Left lung (tissue), 14 donors: ENCODE measurements at places on chromosomes 2 and 18. TPM values are rescaled to one million over a fixed set of nuclear protein-coding genes. Genes with fewer than 3 reads are reported as not detected.

- DNase-seq: no peak
These were observed 151.8 kb downstream of the MBP start for GRCh38 chr18:76980663-76981395.

DNA sequence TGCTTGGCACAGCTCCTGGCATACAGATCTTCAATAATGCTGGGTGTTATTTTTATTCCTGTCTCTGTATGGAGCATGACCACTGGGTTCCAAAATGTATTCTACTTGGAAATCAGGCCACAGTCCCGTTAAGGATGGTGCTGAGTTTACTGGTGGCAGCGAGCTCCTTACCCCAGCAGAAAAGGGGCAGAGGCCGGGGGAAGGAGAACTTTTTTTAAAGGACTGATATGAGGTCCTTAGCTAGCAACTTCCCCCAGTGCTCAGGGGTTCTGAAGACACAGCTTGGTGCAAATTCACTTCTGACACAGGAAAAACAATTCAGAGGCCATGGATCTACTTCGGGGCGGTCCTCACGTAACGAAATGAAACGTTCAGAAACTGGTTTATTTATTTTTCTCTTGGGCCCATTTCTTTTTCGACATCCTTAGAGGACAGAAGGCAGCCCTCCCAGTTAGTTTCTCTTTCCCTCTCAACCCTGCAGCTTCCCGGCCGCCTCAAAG, 872 bp downstream of the RDH14 start:
- DNase-seq: no peak

- no peak for DNase-seq
These were observed 481.9 kb upstream of the SPRED2 start for GRCh38 chr2:65914244-65914786.

- DNase-seq: no peak
These were observed 14.8 kb downstream of the TIMM21 start for GRCh38 chr18:74163019-74163660.

DNA sequence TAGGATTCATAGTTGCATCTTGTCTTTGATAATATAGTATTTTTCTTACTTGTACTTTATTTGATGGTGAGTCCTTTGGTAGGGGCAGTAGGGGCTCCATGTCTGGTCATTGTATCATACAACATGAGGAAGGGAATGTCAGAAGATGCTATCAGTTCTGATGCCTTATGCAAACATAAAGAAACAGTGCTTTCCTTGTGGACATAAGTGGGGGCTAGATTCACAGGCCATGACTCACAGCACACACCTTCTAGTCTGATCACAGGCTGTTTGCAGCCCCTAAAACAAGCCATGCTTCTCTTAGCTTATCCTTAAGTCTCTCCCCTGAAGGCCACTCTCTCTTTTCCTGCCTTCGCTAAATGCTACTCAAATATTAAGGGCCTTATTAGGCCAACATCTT, 10.7 kb upstream of the SLC14A1 start:
- no peak for DNase-seq

DNA sequence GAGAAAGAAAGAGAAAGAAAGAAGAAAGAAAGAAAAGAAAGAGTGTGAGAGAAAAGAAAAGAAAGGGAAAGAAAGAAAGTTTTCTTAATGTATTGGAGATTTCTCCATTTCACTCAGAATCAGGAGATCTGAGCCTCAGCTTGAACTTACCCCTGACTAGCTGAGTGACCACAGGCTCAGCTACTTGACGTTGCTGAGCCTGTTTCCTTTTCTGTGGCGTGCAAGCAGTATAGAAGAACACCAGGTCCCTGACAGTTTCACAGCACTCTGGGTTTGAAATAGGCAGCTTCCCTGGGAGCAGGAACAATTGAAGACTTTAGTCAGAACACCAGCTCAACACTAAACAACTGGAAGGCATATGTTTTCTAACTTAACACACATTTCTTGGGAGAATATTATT, 44.7 kb downstream of the MARCO start:
- DNase-seq: no peak

DNA sequence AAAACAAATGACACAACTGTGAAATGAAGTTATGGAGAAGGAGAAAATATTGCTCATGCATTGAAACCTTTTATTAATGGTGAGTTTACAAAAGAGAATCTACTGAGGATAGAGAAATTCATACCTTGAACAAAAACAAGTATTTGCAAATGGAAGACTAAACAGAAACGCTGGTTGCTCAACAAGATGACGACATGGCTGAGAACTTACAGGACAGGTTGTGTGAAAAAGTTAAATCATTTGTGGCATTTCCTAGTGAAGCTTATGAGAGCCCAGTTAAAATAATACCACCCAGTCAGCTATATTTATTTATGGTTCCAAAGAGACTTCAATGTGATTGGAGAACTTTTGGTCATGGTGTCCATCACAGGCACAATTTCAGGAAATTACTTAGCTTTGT, 148.6 kb upstream of the PKDCC start:
- DNase-seq: no peak

DNA sequence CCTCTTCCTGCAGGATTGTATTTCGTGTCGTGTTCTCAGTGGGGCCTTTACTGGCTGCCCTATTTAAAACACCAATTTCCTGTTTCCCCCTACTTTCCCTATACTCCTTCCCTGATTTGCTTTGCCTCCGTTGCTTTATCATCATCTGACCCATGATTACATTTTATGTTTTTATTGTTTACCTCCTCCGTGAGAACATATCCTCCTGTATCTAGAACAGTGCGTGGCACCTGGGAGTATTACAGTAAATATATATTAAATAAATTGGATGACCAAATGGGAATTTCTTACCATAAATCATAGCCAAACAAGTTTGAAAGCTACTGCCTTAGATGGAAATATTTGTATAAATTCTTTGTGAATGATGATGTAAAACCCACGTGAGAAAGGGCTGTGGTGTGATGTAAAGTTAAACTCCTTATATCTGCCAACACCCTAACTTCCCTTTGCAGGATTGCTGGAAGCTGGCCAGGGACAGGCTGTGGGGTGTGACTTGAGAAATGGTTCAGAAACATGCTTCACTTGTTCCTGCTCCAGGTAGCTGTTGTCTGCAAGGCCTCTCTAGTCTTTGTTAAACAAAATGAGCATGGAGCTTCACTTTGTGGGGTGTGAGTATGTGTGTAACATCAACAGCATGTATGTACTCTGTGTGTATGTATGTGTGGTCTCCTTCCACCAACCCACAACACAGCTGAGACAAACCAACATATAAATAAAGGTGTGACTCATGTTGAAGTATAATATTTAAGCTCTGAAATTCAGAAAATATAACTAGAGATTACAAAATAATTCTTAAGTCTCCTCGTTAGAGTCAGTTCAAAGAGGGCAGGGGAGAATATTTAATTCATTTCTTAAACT, 40.3 kb downstream of the LHCGR start:
- peak; percentile 54 for DNase-seq

DNA sequence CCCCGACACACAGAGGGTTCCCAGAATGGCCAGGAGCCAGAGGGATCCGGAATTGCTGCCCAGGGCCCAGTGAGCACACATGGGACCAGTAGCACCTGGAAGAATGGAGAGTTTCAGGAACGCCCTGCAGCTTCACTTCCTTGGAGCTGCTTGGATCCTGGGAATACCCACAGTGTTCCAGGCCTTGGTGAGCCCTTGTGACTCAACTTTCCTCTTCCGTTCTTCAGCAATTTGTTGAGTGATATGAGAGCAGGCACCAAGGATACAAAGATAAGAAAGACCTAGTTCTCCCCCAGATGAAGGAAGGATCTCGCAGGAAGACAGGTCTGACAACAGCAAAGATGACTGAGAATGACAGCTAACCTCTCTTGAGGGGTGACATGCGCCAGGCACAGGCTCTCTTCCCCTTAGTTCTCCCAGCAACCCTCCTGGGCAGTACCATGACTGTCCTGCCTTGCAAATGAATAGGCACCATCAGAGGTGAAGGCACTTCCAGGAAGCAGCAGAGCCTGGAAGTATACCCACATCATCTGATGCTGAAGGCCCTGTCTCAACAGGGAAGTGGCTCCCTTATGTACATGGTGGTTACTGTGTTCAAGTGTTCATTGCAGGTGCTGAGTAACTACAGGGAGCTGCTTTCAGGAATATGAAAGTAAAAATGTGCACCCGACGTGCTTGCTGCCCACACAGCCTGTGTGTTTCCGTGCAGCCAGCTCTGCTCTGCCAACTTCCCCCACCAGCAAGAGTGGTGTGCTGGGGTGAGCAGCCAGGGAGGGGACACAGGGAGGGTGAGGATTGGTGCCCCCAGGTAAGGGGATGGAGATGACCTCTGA, 116.2 kb downstream of the STPG4 start:
- DNase-seq: no peak

DSG3 gene
- polyA plus RNA-seq: not detected

COL4A3 gene
- 13.3 TPM for polyA plus RNA-seq

NGEF gene
- 0.93 TPM for polyA plus RNA-seq

SCN1A gene
- 0.60 TPM for polyA plus RNA-seq
